Activated CD4-positive, CD25-positive, alpha-beta regulatory T cell treated with anti-CD3 and anti-CD28 coated beads, Interleukin-2, amount 50 U/mL, for 24 hours (primary cell): ENCODE measurements at places on chromosomes 2 and 18.

DNA sequence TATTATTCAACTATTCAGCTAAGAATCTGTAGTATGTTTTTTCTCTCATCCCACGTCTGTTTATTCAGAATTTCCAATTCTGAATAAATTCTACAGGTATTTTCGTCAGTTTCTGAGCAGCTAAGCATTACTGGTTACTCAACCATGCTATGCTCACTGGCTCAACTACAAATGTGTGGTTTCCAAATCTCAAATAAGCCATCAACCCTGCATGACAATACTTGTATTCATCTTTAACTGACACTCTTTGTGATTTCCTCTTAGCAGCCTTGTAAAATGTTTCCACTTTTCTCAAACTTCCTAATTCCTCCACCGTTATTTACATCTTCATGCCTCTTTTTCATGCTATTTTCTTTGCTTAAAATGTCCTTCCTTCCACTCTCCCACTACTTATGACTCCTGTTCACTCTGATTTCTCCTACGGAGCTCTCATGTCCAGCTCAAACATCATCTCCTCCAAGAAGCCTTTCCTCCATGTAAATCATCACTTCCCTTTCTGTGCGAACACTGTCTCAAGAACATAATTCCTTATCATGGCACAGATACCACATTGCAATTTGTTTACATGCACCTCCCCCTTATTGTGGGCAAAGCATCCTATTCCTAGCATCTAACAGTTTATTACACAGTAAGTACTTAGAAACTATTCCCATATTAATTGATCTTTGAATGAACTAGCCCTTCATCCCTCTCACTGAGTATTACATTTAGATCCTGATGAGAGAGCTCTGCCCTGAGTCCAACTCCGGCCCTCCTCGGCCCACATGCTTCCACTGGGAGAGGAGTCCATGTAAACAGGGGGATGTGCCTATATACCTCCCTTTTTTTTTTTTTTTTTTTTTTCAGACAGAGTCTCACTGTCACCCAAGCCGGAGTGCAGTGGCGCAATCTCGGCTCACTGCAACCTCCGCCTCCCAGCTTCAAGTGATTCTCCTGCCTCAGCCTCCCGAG is 10.5 kb downstream of the CCDC88A start:
- no peak for ATAC-seq

- ATAC-seq, result peak; percentile 42
These were observed 3.1 kb downstream of the STK39 start for GRCh38 chr2:168244318-168244717.

DNA sequence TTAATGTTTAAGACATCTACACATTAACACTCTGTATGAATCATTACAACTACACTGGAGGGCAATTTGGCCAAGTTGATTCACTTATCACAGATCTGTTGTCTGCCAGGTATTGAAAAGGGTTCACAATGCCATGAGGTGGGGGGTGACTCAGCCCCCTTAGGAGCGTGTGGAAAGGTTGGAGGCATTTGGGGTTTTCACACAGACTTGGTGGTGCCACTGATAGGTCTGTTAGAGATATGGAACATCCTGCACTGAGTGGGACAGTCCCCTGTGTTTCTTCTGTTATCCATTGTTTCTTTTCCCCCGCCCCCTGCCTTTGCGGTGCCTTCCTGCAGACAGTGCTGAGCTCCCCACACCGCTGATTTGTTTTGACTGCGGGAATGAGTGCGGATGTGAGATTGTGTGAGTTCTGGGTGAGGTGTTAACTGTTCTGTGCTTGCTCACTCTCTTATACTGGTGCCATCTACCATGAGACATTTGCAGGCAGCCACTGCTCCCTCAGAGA is 9.3 kb upstream of the TSN start:
- ATAC-seq, result peak; percentile 55

- no peak for ATAC-seq
These were observed 46.6 kb downstream of the CDK15 start for GRCh38 chr2:201852878-201853415.

- peak; percentile 31 for ATAC-seq
These were observed 33.5 kb downstream of the MGAT5 start for GRCh38 chr2:134287323-134287722.
